Kidney glomerular epithelial cell (primary cell): ENCODE measurements at places on chromosomes 12 and 14.

- DNase-seq, result no peak
Observed at GRCh38 chr12:118813778-118814357, 167.5 kb upstream of the SRRM4 start.

GRCh38 chr12:16344269-16344668 is 3.2 kb upstream of the MGST1 start:
- no peak for DNase-seq

GRCh38 chr12:16670456-16671050 is 64.6 kb upstream of the LMO3 start:
- DNase-seq, result no peak

DNA sequence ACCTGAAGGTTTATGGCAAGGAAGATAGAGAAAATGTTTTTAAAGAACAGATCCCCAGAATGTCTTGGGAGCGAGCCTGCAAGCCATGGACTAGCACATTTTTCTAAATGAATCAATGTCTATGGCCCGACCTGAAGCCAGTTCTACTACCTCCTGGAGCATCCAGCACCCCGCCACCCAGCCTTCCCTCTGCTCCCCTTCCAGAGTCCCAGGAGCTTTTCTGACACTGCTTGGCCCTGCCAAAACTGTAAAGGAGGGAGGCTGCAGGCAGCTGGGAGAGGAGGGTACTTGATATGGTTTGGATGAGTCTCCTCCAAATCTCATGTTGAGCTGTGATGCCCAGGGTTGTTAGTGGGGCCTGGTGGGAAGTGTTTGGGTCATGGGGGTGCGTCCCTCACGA is 95.5 kb upstream of the FZD10 start:
- DNase-seq, result no peak

DNA sequence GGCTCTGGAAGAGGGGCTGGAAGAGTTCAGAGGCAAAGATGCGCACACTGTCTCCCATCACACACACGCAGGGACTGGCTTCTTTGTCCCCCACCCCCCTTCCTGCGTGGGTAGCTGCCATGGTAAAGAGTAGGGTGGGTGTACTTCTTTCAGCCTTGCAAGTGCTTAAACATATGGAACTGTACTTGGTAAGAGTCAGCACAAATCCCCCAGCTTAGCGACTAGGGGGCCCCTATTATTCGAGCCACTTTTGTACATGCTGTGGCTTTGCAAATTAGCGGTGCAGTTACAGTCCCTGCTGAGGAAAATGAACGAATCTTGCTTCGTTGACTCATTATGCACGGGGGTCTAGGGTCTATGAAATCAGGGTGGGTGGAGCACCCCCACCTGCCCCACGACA is 123.8 kb downstream of the AACS start:
- DNase-seq, result no peak

- DNase-seq, result no peak
Observed at GRCh38 chr14:57485635-57486034, 8.0 kb downstream of the CCDC198 start.

- DNase-seq, result no peak
Observed at GRCh38 chr14:102678394-102678793, 85.9 kb downstream of the RCOR1 start.

DNA sequence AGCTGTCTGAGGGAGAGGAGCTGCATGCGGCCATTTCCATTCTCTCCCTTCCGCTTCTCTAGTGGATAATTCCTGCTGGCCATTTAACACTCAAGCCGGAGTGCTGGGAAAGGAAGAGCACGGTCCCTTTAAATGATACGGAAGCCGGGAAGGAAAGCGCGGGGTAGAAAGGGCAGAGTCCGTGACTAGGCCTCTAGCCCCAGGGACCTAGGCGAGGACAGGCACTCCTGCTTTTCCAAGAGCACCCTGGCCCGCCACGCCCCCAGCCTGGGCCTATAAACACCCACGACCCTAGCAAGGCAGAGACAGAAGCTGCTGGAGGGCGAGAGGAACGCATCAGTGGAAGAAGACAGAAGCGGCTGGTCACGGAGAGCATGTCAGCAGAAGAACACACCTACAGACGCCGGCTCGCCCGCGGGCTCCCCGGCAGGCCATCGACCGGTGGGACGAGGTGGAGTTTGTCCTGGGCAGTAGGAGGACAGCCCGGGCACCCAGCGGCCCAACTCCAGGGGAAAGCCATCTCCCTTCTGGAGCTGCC is 1206.6 kb upstream of the TMEM132C start:
- DNase-seq, result no peak

GRCh38 chr14:102930753-102931579 is 8.5 kb downstream of the AMN start:
- DNase-seq, result peak; percentile 27

DNA sequence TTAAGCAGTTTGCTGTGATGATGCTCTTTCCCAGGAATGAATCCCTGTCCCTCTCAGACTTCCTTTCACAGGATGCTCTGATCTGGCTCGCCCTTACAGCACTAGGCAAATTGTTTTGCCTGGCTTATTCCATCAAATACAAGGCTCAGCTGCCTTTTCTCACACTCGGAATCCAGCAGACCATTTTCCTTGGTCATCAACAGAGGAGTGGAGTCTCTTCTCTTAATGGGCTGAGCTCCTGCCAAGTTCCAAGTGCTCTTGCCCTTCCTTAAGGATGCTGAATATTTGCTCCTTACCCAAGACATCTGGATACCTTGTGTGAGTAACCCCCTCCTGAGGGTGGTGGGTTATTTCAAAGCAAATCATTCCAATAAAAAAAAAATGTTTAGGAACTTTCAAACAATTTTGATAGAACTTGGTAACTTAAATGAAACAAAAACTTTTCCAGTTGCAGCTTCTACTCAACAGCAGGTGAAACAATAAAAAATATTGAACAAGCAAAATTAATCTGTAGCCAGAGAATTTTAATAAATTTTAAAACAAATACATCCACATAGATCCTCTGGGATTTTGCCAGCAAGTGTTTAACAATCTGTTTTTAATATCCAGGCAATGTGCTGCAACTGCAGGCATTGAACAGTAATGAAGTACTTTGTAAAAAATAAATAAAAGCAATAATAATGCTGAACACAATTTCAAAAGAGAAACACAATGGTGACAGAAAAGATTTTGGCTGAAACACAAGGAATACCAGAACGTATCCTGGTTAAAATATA is 264.0 kb upstream of the FAR2 start:
- no peak for DNase-seq

DNA sequence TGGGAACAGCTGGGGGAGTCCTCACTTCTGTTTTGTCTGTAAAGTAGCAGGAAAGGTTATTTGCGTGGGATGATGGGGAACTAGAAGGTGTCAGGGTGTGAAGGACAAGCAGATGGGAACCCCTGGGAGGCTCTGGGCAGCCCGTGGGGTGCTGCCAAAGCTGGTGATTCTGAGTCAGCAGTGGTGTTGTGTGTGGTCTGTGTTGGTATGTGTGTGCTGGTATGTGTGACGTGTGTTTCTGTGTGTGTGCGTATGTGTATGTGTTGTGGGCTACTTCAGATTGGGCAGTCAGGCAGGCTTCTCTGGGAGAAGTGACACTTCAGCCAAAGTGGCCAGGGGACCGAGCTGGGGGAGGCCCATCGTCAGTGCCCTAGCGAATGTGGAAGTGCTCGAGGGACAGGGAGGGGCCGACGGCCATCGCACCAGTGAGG is 15.3 kb upstream of the BDKRB2 start:
- no peak for DNase-seq

GRCh38 chr14:39451811-39452210 is 19.6 kb upstream of the FBXO33 start:
- DNase-seq, result no peak

DNA sequence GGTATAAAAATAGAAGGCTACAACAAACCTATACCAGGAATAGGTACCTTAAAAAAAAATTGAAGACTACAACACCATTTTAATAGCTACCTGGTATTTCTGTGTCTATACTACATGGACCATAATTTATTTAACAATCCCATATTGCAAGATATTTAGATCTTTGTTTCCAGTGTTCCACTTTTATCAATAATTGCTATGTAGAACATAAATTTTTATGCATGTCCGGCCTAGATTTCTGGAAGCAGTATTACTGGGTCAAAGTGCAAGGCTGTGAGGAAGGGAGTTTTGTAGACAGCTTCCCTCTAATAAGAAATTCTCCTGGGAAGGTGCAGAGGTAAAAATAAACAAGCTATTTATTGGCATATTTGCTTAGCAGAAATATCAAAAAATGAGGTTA is 4.1 kb upstream of the DCAF11 start:
- no peak for DNase-seq

GRCh38 chr12:51156245-51156765 is 16.6 kb downstream of the TFCP2 start:
- no peak for DNase-seq

DNA sequence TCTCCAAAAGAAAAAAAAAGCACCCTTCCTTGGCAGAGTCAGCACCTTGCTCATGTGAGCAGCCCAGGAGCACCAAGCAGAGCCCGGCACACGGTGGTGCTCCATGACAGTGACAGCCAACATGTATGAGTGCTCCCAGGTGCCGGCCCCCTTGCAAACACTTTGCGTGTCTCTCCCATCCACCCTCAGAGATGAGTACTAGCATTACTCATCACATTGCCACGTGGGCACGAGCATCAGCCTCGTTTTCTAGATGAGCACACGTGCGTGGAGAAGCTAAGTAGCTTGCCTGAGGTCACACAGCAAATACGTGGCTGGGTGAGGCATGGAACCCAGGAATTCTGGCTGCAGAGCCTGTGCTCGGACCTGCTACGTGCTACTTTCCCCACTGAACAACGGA is 177.9 kb upstream of the PRMT8 start:
- no peak for DNase-seq

DNA sequence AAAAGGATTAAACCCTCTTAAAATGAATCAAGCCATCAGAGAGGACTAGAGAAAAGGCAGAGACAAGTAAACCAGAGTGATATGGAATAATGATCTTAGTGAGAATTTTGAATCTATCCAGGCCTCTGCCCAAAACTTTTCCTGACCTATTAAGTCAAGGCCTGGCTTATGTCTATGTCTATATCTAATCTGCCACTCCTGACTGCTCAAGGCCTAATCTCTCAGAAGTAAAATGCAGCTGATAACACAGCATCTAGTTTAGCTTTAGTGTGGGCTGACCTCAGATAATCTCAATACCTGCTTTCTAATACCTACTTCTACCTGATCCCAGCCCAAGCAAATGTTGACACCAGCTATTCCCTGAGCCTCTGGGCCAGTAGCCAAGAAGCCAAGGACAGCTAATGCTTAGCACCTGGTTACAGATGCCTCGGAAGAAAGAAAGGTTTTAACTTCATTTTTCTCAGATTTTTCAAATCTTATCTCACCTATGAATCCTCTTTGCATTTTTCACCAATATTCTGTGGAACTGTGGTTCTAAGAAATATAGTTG is 1472.5 kb upstream of the SEL1L start:
- DNase-seq, result no peak

DNA sequence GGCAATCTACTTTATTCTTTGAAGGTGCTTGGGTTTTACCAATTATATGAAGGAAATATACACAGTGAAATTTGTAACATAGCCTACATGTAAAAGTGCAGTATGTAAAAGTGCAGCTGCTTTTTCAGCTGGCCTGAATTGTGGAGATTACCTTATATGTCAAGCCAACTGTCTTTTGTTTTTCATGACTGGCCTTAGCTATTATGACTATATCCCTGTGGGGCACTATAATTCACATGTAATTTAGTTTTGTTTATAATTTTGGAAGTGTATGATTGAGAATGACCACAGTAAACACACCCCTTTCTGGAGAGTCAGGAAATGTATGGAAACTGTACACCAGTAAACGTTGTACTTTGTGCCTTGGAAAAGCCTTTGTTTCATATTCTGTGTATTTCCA is 435.0 kb upstream of the STXBP6 start:
- no peak for DNase-seq

DNA sequence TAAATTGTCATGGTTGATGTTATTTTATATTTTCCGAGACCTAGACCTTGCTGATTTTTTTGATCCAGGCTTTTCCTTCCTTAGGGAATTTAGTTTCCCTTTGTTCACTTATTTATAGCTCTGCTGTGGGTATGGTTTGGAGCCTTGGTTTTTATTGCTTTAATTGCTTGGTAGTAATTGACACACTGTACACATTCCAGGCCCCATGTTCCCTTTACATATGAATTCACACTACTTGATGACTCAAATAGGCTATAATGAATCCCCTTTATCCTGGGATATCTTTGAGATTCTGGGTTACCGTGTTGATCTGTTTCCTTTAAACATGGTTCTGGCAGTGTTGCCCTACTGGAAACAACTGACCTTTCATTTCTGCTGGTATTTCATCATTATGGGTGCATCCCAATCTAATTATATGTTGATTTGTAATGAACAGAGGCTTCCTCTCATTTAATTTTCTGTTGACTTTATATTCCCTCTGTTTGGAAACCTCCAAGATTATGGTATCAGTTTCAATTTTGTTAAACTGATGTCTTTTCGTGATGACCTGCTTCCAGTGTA is 424.0 kb downstream of the RAD51B start:
- DNase-seq, result no peak

GRCh38 chr12:112162241-112162790 is 37.0 kb downstream of the TRAFD1 start:
- no peak for DNase-seq

DNA sequence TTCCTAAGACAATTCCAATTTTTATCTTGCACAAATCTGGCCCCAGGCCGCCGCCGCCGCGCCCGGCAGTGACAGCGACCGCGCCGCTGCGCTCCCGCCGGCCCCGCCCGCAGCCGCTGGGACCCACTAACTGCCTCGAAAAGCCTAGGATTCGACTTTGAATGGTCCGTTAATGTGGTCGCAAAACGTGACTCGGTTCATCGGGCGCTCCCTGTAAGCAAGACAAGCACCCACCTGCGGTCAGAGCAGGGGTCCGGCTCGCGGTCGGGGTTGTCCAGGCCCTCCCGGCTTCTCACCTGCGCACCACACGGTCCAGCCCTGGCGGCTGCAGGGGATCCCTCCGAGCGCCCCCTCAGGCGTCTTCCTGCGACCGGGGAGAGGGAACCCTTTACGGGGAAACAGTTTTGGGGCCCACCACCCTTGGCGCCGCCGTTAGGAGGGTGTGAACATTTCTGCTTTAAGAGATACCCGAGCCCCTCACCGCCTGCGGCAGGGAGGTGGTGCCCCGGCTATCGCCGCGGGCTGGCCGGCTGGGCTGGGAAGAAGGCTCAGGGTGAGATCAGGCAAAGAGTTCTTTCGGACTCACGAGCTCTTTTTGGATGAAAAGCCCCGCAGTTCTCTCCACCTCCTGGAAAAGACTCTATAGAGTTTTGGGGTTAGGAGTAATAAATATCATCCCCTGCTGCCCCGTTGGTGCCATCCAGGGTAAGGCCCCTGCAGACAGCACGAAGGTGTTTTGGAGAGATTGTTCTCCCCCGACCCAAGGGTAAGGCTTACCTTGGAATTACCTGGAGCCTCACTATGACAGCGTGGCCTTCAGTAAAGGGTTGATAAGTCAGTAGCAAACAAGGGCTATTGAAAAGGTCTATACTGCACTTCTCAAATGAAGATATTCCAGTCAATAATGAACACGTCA is 13.6 kb upstream of the FOXJ2 start:
- DNase-seq, result no peak

GRCh38 chr12:132422040-132422380 is 67.9 kb upstream of the FBRSL1 start:
- no peak for DNase-seq

DNA sequence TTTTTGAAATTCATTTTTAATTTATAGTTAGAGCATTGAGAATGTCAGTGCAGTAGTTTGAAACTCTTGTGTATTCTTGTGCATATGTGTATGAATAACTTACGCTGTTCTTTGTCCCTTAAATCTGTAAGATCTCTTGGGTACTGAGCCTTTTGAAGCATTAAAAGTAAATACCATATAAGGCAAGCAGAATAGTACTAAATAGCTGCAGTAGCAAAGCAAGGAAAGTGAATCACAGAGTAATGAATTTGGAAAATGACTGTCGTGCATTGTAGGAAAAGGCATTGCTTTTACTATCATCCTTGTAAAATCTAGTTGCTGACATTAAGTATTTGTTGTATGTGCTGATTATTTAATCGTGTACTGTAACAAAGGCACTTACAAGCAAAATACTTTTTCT is 12.1 kb downstream of the CNOT2 start:
- DNase-seq, result peak; percentile 38
